ENCODE measurements at places on chromosomes 11 and 22. TPM values are rescaled to one million over a fixed set of nuclear protein-coding genes. Genes with fewer than 3 reads are reported as not detected.

The GAL gene
- not detected for polyA plus RNA-seq

The PTGDR2 gene
- polyA plus RNA-seq: 3.5 TPM

The MAML2 gene
- polyA plus RNA-seq: 13.4 TPM

The PTPN5 gene
- not detected for polyA plus RNA-seq

GRCh38 chr22:40651057-40651456 is 14.5 kb upstream of the MRTFA start:
- DNase-seq: no peak

- DNase-seq: no peak
Measured at GRCh38 chr11:1157645-1158591, at the start of gene MUC5AC. MUC5AC (plus strand) TSS chr11:1157953; CDS start chr11:1158000, 47 bp downstream.

DNA sequence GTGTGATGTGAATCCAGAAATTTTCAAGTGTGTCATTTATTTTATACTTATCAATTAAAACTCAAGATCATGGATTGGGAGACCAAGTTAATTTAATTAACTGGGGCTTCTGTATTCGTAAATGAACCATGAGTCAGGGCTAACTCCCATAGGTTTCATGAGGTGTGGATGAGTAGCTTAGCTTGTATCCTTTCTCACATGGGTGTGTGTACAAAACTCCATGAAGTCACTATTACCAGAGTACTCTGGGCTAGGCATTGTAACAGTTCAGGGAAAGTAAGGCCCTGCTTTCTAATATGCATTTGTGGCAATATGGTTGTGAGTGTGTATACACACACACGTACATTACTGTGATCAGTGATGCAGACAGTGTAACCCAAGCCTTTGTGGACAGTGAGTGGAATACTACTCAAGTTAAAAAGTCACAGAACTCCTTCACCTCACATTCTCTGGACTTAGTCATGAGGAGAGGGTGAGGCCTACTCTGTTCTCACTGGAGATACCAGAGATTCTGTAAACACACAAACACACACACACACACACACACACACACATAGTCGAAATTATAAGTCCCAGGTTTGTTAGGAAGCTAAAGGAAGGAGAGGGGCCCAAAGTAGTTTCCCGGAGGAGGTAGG is 3.5 kb downstream of the CNTF start:
- no peak for DNase-seq

DNA sequence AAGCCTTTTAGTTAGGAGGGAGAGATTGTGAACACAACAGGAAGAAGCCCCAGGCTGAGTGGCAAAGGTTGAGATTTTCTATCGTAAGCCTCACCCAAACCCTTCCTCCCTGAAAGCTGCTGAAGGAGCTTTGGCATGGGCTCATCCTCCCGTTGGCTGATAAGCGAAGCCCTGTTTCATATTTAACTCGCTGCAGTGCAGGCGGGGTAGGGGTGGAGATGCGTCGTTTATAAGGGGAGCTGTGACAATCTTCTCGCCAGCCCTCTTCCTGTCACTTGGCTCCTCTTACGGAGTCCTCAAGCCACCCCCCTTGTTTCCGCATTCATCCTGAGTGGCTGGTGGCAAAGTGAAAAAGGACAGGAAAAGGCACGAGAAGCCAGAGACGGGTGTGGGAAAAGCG is 137.0 kb downstream of the OR4C45 start:
- no peak for DNase-seq

GRCh38 chr11:843086-843734 is 558 bp downstream of the TSPAN4 start:
- no peak for DNase-seq

- no peak for DNase-seq
Measured at GRCh38 chr22:22591348-22592299, 32.6 kb upstream of the PRAME start.

DNA sequence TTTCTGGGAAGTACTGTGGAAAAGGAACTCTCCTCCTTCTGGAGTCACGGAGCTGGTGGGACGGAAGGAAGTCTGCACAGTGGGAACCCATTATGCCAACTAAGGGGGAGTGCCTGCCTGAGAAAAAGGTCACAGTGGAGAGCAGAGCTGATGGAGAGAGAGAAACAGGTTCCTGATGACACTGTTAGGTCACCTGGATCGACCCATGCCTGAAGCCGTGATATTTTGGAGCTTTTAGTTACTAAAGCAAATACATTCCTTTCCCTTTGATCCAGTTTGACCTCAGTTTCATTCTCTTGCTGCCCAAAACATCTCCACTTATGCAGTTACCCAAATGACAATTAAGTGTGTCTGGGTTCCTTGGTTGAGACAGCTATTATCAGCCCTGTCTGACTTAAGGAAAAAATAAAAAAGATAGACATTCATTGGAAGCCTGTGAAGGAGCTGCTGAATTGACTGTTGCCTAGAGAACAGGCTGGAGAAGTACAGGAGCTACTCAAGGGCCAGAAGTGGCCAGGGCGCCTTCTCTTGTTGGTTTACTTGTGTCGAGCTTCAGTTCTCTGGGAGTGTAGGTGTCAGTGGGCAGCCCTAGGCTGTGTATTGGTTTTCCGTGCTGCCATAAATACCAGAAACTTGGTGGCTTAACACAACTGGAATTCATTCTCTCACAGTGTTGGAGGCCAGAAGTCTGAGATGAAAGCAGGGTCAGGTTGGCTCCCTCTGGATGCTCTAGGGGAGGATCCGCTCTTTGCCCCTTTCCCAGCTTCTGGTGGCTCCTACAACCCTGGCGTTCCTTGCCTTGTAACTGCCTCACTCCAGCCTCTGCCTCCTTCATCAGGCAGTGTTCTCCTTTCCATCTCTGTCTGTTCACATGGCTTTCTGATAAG is 13.6 kb downstream of the MRGPRD start:
- DNase-seq: no peak

All from CD4-positive, alpha-beta memory T cell (primary cell).